ENCODE measurements at places on chromosomes 13 and 19. TPM values are rescaled to one million over a fixed set of nuclear protein-coding genes. Genes with fewer than 3 reads are reported as not detected.

- H3K36me3 ChIP-seq = no peaks in the 10 kb centered on the region
- no peak overlapping the region for H3K4me3 ChIP-seq
- DNase-seq = no peak
- H3K27ac ChIP-seq = no peak overlapping the region
- H3K4me1 ChIP-seq = no peaks in the 10 kb centered on the region
Measured at GRCh38 chr19:17549085-17549740, 6.2 kb upstream of the COLGALT1 start.

- DNase-seq = no peak
- no peak overlapping the region for H3K27ac ChIP-seq
- H3K36me3 ChIP-seq = peaks cover 53% of the 10 kb centered on the region
- H3K4me1 ChIP-seq = peaks cover 20% of the 10 kb centered on the region
- no peak overlapping the region for H3K4me3 ChIP-seq
Measured at GRCh38 chr19:38383184-38383583, 4.7 kb downstream of the GGN start.

- no peaks in the 10 kb centered on the region for H3K36me3 ChIP-seq
- no peaks in the 10 kb centered on the region for H3K27me3 ChIP-seq
- no peak overlapping the region for H3K27ac ChIP-seq
- H3K4me1 ChIP-seq = peaks cover 24% of the 10 kb centered on the region
- H3K4me3 ChIP-seq = no peak overlapping the region
Measured at GRCh38 chr19:48728911-48729664, 9.6 kb upstream of the MAMSTR start.

- H3K27me3 ChIP-seq = no peaks in the 10 kb centered on the region
- H3K4me3 ChIP-seq = peak overlapping the region; percentile 86
- H3K36me3 ChIP-seq = no peaks in the 10 kb centered on the region
- peaks cover 7% of the 10 kb centered on the region for H3K4me1 ChIP-seq
- DNase-seq = no peak
- peak overlapping the region; percentile 92 for H3K27ac ChIP-seq
Measured at GRCh38 chr13:76887076-76887563, 915 bp upstream of the KCTD12 start.

DNA sequence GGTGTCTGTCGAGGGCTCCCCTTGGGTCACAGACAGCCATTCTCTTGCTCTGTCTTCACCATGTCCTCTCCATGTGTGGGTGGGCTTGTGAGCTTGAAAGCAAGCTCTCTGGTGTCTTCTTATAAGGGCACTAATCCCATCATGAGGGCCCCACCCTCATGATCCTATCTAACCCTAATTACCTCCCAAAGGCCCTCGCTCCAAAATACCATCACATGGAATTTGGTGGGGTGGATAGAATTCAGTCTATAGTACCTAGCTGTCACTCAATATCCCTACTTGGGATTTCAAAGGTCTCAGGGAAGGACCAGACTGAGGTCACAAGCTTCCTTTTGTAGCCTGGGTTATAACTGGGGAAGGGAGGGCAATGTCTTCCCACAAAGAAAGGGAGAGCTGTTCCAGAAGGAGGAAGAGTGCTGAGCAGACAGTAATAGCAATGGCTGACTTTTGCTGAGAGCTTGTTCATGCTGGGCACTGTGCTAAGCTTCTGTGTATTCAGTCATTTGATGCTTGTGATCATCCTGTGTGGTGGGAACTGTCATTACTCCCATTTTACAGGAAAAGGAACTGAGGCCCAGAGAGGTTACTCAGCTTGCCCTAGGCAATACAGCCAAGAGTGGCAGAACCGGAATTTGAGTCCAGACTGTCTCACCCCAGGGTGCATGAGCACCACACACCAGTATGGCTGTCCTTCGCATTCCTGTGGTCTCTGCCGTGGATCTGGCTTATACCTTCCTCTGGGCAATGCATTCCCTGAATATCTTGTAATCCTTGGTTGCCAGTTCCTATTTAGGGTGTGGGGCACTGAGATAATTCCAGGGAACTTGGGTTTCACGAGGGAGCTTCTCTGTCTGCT is 8.2 kb downstream of the FXYD5 start:
- no peak overlapping the region for H3K27ac ChIP-seq
- H3K27me3 ChIP-seq = no peaks in the 10 kb centered on the region
- H3K4me1 ChIP-seq = peaks cover 7% of the 10 kb centered on the region
- peaks cover 58% of the 10 kb centered on the region for H3K36me3 ChIP-seq

- no peaks in the 10 kb centered on the region for H3K36me3 ChIP-seq
- H3K27me3 ChIP-seq = no peaks in the 10 kb centered on the region
- H3K27ac ChIP-seq = no peak overlapping the region
Measured at GRCh38 chr13:72255908-72256307, 388.9 kb upstream of the DACH1 start.

DNA sequence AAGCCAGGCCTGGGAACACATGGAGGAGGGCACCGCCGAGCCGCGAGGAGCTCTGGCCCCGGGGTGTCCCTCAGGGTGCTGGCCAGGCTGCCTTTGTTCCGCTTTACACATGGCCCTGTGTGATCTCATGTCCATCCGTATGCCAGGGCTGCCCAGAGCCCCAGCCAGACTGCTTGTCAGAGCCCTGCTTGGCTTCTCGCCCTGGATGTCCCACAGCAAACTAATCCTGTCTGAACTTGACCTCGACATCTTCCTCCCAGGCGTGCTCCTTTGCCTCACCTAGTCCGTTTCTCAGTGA is 14.3 kb downstream of the BCKDHA start:
- peaks cover 58% of the 10 kb centered on the region for H3K4me1 ChIP-seq
- no peak overlapping the region for H3K4me3 ChIP-seq
- DNase-seq = no peak
- peaks cover 45% of the 10 kb centered on the region for H3K36me3 ChIP-seq
- H3K27ac ChIP-seq = peak overlapping the region; percentile 51

DNA sequence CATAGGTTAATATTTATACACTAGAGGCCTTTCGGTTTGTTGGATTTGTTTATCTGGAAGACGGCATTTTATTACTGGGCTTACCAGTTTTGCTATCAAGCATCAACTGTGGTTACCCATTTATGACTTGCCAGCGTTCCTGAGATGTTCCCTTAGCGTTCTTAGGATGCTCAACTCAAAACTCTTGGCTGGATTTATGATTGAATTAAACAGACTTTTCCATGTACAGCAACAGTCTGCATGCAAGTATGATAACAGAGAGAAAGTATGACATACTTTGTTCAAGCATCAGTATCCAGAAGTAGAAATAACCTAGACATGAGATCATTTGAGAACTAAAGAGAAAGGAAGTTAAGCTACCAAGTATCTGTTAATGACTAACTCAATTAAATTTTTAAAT is 29.9 kb upstream of the RNF113B start:
- no peaks in the 10 kb centered on the region for H3K36me3 ChIP-seq
- H3K4me1 ChIP-seq = no peaks in the 10 kb centered on the region
- DNase-seq = no peak
- no peaks in the 10 kb centered on the region for H3K27me3 ChIP-seq
- H3K4me3 ChIP-seq = no peak overlapping the region

DNA sequence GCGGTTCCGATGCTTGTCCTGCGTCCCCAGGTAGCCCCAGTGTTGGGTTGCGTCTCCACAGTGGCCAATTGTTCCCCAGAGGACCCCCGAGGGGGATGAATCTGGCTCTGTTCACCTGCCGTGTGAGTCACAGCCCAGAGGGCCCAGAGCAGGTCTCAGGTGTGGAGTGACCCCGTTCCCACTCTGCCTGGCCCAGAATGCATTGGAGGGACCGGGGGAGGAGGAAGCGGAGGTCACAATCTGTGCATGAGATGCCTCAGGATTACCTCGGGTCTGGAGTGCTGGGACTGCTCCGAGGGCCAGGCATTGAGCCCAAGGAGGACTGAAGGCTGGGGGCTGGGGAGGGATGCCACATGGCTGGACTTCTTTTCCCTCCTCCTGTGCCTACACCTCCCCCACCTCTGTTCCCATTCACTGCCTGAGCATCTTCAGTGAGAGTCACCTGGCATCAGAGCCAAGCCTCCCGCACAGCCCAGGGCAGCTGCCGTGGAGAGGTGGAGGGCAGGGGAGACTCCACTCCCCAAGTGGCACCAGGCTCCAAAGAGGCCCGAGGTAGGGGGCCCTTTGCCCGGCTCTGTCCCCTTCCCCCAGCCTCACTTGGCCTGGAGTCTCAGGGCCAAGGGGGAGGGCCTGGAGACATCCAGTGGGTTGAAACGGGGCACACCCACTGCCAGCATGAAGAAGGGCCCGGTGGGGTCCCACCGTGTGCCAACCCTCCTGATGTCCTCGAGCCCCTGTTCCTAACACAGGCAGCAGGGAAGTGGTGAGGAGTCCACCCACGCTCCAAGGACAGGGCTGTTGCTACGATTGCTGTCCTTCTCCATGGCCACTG is 81.1 kb downstream of the CHST8 start:
- peak; percentile 57 for DNase-seq
- no peaks in the 10 kb centered on the region for H3K4me1 ChIP-seq
- H3K27ac ChIP-seq = no peak overlapping the region
- no peaks in the 10 kb centered on the region for H3K27me3 ChIP-seq
- no peak overlapping the region for H3K4me3 ChIP-seq

DNA sequence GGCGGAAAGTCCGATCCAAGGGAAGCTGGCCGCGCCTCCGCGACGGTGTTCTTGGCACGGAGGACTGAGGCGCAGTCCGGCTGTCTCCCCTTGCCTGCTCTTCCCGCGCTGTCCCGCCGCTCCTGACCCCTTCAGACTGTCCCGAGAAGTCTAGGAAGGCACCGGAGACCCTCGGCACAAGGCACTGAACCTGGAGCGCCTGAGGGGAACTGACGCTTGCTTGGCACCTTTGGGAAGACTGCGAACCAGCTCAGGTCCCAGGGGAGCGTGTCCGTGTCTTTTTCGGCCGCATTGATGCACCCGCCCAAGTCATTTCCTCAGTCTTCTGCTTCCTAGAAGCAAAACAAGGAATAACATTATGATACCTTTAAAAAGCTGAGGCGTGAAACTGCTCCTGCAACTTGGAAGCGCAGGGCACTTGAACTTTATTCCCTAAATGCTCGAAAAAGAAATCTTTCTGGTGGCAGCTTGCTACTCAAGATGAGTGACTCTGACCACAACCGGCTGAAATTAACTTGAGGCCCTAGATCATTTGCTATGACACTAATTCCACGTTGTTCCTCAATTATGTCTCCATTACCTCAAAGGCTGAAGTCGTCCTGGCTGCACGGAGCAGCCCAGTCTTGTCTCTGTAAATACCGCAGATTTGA is 735 bp upstream of the FLT1 start:
- no peaks in the 10 kb centered on the region for H3K36me3 ChIP-seq
- H3K27me3 ChIP-seq = peaks cover 59% of the 10 kb centered on the region
- DNase-seq = peak; percentile 77
- peak overlapping the region; percentile 60 for H3K27ac ChIP-seq
- peak overlapping the region; percentile 57 for H3K4me3 ChIP-seq
- H3K4me1 ChIP-seq = peaks cover 27% of the 10 kb centered on the region

DNA sequence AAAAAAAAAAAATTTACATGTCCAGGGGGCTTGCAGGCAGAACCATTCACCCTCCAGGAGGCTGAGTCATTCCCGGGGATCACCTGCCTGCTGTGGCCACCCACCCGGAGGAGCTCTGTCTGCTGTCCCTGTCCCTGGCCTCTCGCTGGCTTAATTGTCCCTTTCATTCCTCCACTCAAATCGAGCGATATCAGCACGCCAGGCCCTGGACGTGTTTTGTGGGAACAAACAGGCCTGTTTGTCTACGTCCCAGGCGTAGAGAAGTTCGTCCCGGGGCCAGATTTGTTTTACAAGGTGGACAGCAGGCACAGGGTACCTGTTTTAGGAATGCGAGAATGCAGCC is 21.2 kb downstream of the SULT2B1 start:
- no peak overlapping the region for H3K27ac ChIP-seq
- H3K4me1 ChIP-seq = peaks cover 10% of the 10 kb centered on the region
- H3K4me3 ChIP-seq = no peak overlapping the region
- H3K27me3 ChIP-seq = no peaks in the 10 kb centered on the region

- no peak overlapping the region for H3K27ac ChIP-seq
- no peaks in the 10 kb centered on the region for H3K27me3 ChIP-seq
- H3K4me3 ChIP-seq = no peak overlapping the region
- no peaks in the 10 kb centered on the region for H3K4me1 ChIP-seq
- no peaks in the 10 kb centered on the region for H3K36me3 ChIP-seq
- DNase-seq = no peak
Measured at GRCh38 chr13:85700906-85701305, 98.3 kb downstream of the SLITRK6 start.

- no peaks in the 10 kb centered on the region for H3K36me3 ChIP-seq
- H3K4me1 ChIP-seq = no peaks in the 10 kb centered on the region
- H3K27ac ChIP-seq = no peak overlapping the region
- no peak for DNase-seq
Measured at GRCh38 chr13:58476206-58476918, 844.8 kb downstream of the PCDH17 start.

DNA sequence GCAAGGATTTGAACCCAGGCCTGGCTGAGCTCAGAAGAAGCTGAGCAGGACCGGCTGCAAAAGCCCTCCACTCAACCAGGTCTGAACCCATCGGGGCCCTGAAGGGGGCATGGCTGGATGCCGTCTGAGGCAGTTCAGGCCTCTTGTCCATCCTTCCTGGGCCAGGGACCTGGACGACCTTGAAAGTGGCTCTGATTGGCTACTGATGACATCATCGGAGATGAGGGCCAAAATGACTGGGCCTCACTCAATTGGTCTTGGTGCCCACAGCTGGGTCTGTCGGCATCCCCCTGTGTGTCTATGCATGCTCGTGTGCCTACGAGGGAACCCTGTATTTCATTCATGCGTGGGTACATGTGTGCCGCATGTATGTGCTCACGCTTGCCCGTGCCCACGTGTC is 71.8 kb downstream of the PTPRS start:
- no peaks in the 10 kb centered on the region for H3K4me1 ChIP-seq
- no peaks in the 10 kb centered on the region for H3K27me3 ChIP-seq
- H3K27ac ChIP-seq = no peak overlapping the region
- peaks cover 15% of the 10 kb centered on the region for H3K36me3 ChIP-seq
- DNase-seq = no peak

GRCh38 chr19:13399746-13400145 is 106.5 kb downstream of the CACNA1A start:
- no peak overlapping the region for H3K4me3 ChIP-seq
- no peaks in the 10 kb centered on the region for H3K27me3 ChIP-seq
- no peaks in the 10 kb centered on the region for H3K36me3 ChIP-seq

GRCh38 chr19:57664269-57665127 is 4.2 kb upstream of the ZSCAN4 start:
- no peaks in the 10 kb centered on the region for H3K4me1 ChIP-seq
- peak overlapping the region; percentile 53 for H3K4me3 ChIP-seq
- H3K27me3 ChIP-seq = peaks cover 10% of the 10 kb centered on the region
- peak; percentile 65 for DNase-seq

Gene URAD
- total RNA-seq = not detected

Gene KCNRG
- 1.5 TPM for total RNA-seq

Gene UPF1
- 80.8 TPM for total RNA-seq

Gene ACP4
- total RNA-seq = not detected

Gene RYR1
- 6.5 TPM for total RNA-seq

Gene SF3A2
- 67.1 TPM for total RNA-seq

Gene SLC6A16
- 4.5 TPM for total RNA-seq

Gene ZBTB32
- total RNA-seq = 0.23 TPM

Measured in upper lobe of right lung (tissue), 1 donor.